EL (cell line): ENCODE measurements at places on chromosomes 6 and 20.

GRCh38 chr6:31907158-31907813 is 5.4 kb upstream of the ZBTB12 start:
- peak; percentile 62 for DNase-seq

- peak; percentile 56 for DNase-seq
Measured at GRCh38 chr6:48325701-48326100, 214.7 kb upstream of the PTCHD4 start.

- no peak for DNase-seq
Measured at GRCh38 chr6:167393731-167394130, 68.8 kb downstream of the TTLL2 start.

DNA sequence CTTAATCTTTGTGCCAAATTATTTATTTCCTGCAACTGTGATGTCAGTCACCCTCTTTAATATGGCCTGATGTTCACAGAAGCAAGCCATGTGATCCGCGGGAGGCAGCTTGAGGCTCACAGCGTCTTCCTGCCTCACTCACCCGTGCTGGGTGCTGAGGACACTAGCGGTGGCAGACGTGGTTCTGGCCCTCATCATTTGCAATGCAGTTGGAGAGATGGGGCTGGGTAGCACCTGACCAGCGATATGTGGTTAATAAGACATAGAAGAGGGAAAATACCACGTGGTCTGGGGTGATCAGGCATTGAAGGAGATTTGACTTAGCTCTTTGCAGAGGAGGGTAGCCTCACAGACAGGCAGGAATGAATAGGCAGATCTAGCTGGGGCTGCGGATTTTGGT is 264.7 kb downstream of the TMEM242 start:
- no peak for DNase-seq

- DNase-seq: peak; percentile 97
Measured at GRCh38 chr20:51631011-51631950, 88.8 kb upstream of the NFATC2 start.

- DNase-seq: no peak
Measured at GRCh38 chr6:111530667-111531066, 47.6 kb upstream of the REV3L start.

GRCh38 chr6:37182736-37183590 is 13.0 kb downstream of the PIM1 start:
- no peak for DNase-seq

GRCh38 chr20:61192337-61192950 is 59.6 kb upstream of the CDH4 start:
- DNase-seq: no peak

- DNase-seq: peak; percentile 25
Measured at GRCh38 chr6:1527073-1527457, 82.7 kb upstream of the FOXC1 start.

DNA sequence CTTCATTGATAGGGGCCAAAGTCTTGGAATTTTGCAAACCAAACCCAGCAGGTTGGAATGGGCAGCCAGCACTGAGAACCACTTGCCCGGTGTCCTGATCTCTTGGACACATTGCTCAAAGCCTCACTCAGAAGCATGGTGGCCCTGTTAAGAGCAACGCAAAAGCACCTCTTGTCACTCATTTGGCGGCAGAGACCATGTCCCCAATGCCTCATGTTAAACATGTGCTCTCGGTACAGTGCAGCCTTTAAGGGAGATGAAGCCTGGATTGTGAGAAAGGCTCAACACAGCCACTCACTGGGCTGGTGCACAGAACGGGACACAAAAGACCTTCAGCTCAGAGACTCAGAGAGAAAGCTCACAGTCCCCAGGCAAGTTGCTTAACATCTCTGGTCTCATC is 298.4 kb upstream of the PRDM1 start:
- DNase-seq: no peak

- DNase-seq: no peak
Measured at GRCh38 chr20:62971211-62971949, 18.9 kb downstream of the SLC17A9 start.

GRCh38 chr20:31808481-31808880 is 10.7 kb upstream of the MYLK2 start:
- DNase-seq: no peak

- DNase-seq: no peak
Measured at GRCh38 chr6:37082390-37083130, 77.1 kb downstream of the FGD2 start.

DNA sequence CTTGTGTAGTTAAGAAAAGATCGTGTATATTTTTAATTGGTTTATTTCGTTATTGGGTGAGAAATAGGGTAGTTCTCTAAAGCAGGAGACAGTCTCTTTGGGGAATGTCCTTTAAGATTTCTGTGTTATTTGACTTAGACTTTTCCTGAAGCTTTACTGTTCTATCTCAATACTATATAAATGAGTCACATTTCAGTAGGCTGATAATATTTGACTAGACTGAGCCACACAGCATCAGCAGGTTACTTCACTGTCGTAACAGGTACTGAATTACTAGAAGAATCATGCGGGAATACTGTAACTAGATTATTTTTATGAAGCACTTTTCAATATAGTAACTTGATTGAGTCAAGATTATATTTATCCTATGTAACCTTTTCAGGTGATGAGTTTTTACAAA is 1.4 kb downstream of the SMAP1 start:
- DNase-seq: no peak

DNA sequence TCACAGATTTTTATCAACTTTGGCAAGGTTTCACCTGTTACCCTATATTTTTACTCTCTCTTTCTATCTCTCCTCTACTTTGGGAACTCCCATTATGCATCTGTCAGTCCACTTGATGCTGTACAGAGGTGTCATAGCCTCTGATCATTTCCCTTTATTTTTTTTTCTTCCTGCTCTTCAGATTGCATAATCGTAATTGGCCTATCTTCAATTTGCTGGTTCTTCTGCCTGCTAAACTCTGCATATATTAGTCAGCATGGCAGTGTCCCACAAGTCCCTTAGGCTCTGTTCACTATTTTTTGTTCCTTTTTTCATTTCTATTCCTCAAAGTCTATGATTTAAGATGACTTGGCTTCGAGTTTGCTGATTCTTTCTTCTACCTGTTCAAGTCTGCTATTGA is 44.7 kb upstream of the MICB start:
- no peak for DNase-seq

DNA sequence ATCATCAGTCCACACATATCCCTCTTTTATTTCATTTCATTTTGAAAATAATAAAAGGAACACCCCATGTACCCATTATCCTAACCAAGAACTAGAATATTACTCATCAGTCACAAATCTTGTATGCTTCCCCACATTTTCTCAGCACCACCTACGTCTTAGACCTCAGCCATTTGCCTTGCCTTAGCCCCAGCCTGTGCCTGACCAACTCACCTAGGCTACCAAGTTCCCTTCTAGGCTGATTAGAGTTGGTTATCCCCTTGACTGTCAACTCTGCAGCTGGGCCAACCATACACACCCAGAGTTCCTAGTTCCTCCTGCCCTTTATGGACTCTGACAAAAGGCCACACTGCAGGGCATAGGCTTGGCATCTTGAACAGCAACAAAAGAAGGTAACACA is 33.4 kb upstream of the IPCEF1 start:
- DNase-seq: no peak

DNA sequence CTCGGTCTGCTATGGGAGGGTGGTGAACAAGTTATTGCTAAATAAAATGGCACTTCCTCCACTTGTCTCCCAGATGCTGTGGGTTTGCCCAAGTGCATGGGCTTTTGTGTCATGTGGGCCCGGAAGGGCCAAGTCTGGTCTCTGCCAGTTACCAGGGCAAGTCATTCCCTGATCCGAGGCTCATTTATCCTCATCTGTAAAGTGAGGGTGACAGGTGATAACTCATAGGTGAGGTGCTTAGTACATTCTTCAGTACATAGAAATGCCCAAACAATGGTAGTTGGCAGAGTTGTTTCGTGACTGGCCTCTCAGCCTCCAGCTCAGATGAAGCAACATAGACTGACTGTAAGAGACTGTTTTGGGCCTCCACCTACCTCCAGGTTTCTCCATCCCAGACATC is 2.0 kb upstream of the MUCL3 start:
- no peak for DNase-seq

DNA sequence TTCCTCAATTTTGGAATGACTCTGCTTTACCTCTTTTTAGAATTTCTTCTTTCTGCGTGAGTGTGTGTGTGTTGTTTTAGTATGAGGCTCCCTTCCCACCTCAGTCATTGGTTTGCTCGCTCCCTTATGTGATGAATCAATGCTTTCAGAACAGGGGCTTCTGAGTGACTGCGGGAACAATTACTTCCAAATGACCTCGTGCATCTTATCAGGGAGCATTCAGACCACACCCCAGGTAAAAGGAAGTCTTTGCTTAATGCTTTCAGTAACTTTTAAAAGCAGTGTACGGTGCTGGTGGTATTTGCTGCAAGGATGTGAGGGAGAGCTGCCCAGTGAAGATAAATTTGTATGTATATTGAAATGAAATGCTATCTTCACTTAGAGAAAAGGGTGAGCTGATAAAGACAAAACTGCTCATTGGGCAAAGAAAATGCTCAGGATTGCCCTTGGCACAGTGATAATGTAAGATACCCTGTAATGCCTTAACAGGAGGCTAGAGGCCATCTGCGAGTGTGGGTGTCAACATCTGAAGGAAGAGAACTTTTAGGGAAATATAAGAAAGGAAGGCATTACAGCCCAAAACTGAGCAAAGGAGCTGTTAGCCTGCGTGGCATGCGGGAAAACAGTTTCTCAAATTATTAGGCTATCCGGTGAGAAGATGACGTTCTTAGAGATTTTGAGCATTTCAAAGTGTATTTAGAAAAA is at the start of gene MLIP:
Gene MLIP (plus strand): TSS at position 103 of the 705 bp plus-strand sequence. CDS start 37 bp downstream, at position 140.
- no peak for DNase-seq

GRCh38 chr20:60214901-60215815 is 256.9 kb downstream of the CDH26 start:
- no peak for DNase-seq

DNA sequence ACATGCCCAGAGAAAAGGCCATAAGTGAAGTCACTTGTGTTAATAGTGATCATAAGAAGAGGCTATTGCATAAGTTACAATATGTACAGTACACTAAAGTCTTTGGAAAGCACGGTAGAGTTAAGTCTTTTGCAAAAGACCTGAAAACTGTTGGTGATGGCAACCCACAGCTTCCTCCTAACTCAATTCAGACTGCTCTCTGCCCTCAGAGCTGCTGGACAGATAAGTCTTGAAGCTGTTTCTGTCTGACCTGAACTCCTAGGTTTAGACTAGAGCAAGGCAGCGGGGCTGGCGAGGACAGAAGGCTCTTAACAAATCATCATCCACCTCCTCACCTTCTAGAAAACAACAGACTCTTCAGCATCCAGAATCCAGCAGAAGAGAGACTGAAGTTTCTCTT is 125.4 kb downstream of the CD24 start:
- no peak for DNase-seq

- no peak for DNase-seq
Measured at GRCh38 chr6:130424710-130425109, 58.9 kb downstream of the TMEM200A start.

DNA sequence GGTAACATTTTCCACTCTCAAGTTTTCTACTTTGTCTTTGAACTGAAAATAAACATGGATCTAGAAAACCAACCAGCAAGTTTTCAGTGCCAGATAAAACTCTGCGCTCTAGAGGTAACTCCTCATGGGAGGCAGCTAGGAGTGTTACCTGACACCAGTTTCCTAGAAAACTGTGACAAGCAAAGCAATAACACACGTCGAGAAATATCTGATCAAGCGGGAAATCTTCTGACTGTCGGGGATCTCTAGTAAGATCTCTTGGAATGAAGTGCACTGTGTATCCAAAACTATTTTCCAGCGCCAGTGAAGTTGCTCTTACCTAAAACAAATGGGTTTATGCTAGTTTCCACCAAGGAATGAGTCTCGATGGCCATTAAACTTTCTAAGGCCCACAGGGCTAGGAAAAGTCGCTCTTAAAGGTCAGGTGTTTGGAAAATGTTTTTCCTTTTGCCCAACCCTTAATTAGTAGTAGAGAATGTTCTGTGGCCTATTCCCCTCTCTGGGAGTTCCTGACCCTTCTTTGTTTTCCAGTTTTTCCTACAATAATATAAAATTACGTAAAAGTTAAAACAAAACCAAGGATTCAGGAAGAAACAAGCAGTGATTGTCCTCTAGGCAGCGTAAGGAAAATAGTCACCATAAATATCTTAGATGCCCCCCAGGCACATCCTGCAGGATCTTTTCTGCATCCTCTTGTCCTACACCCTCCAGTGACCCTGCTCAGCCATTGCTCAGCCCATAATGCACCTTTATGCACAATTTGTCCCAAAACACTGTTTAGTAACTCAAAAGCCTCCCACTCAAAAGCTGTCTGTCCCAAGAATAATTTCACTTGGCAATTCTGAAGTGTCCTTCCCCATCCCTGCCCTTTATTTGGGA is 137.7 kb upstream of the AKAP12 start:
- DNase-seq: no peak

- no peak for DNase-seq
Measured at GRCh38 chr20:32510601-32511357, 74.4 kb downstream of the NOL4L start.

DNA sequence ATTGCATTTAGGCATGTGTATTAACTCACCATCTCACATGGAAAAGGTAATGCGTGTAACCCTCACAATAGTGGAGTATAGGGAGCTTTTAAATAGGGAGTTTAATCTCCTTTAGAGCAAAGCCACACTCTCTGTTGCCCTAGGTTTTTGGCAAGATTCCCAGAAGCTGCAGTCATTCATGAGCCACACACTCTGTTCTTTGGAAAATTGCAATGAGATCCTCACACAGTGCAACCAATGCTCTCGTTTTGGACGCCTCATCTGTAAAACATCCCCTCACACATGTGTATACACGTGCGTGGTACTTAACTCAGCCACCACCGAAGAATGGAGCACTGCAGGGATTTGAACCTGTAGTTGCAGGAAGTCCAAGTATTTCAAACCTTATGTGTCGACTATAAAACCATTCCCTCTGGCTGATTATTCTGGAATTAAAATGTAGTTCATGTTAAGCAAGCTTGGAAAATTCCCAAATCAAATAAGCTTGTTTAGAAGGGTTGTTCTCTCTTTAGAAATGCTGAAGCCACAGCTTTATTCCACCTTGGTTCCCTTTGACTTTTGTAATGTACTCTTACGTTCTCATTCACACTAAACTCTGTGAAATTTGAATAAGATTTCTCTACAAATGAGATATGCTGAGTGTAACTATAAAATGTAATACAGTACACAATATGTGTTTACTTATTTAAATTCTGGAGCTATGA is 489.8 kb upstream of the MANEA start:
- DNase-seq: no peak

GRCh38 chr20:45341939-45342854 is 6.0 kb downstream of the SDC4 start:
- peak; percentile 62 for DNase-seq

GRCh38 chr20:23147647-23147963 is 61.5 kb upstream of the CD93 start:
- DNase-seq: no peak
